ENCODE measurements at places on chromosomes 12 and 14. TPM values are rescaled to one million over a fixed set of nuclear protein-coding genes. Genes with fewer than 3 reads are reported as not detected.

- DNase-seq = no peak
- no peaks in the 10 kb centered on the region for H3K4me1 ChIP-seq
Observed at GRCh38 chr12:122788387-122788786, 14.0 kb downstream of the CCDC62 start.

DNA sequence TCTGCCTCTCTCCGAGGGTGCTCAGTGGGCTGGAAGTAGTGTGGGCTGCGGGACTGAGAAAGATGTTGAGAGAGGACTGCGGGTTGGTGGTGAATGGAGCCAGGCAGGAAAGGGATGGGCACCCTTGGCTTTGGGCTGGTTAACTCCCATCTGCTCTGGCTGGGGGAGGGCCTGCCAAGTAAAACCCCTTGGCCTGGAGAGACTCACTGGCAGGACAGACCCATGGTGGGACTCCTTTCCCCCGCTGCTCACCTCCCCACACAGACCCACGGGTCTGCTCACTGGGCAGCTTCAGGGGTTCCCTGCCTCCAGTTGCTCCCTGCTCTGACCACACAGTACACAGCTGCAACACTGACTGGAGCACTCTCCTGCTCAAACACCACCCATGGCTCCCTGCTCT, 54.1 kb downstream of the KRT80 start:
- no peak overlapping the region for H3K4me3 ChIP-seq
- H3K27ac ChIP-seq = no peak overlapping the region

DNA sequence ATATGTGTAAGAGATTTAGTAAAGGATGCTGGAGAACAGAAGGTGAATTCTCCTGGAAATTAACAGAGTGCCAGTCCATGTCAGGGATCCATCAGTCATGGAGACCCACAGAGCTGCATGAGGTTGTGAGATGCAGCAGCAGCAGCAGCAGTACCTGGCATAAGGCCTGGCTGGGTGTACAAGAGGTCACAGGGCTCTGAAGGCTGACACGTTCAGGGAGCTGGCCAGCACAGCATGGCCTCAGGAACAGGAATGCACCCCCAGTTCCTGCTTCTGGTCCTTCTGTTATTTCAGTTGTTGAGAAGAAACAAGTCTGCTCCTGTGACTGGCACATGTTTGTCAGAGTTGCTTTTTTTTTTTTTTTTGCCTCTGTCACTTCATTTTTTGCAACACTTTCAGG, 210.8 kb downstream of the CNTN1 start:
- H3K36me3 ChIP-seq = no peaks in the 10 kb centered on the region
- DNase-seq = no peak
- H3K27me3 ChIP-seq = no peaks in the 10 kb centered on the region

DNA sequence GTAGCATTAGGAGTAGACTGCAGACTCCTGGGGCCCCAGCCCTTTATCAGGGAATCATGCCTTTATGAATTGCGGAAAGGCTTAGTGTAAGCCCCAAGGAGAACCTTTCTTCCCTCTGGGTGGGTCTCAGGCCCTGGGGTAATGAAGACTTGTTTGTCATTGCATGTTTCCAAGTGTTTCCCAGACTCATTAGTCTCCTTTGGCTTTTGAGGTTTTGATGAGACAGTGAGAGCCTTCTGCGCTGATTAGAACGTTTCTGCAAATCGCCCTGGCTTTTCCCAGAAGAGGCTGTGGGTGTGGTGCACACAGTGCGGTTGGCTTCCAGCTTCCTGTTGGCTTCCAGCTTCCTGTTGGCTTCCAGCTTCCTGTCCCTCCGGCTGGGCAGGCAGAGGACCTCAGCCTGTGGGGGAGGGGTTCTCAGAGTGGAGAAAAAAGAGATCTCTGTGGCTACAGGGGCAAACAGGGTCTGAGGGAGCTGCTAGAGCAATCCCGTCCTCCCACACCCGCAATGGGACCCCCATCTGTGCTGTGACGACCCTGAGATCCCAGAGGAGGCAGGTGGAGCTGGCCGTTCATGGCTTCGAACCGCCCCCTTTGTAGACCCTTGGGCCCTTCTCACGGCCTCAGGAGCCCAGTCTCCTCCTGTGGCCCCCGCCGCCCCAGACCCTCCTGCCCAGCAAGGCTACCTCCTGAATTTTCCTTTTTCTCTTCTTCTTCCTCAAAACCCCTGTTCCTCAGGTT, 42.1 kb downstream of the GPR68 start:
- H3K27me3 ChIP-seq = no peaks in the 10 kb centered on the region
- peaks cover 43% of the 10 kb centered on the region for H3K36me3 ChIP-seq
- peak overlapping the region; percentile 57 for H3K27ac ChIP-seq
- H3K4me1 ChIP-seq = peaks cover 10% of the 10 kb centered on the region
- H3K4me3 ChIP-seq = no peak overlapping the region

- DNase-seq = peak; percentile 10
- H3K27ac ChIP-seq = no peak overlapping the region
- no peaks in the 10 kb centered on the region for H3K36me3 ChIP-seq
- no peaks in the 10 kb centered on the region for H3K27me3 ChIP-seq
- no peaks in the 10 kb centered on the region for H3K4me1 ChIP-seq
- H3K4me3 ChIP-seq = no peak overlapping the region
Observed at GRCh38 chr12:100554608-100555077, 18.8 kb upstream of the GAS2L3 start.

GRCh38 chr14:63727231-63727735, 582 bp downstream of the SGPP1 start:
- H3K27ac ChIP-seq = peak overlapping the region; percentile 68
- peak; percentile 1 for DNase-seq
- no peaks in the 10 kb centered on the region for H3K36me3 ChIP-seq
- no peaks in the 10 kb centered on the region for H3K27me3 ChIP-seq

DNA sequence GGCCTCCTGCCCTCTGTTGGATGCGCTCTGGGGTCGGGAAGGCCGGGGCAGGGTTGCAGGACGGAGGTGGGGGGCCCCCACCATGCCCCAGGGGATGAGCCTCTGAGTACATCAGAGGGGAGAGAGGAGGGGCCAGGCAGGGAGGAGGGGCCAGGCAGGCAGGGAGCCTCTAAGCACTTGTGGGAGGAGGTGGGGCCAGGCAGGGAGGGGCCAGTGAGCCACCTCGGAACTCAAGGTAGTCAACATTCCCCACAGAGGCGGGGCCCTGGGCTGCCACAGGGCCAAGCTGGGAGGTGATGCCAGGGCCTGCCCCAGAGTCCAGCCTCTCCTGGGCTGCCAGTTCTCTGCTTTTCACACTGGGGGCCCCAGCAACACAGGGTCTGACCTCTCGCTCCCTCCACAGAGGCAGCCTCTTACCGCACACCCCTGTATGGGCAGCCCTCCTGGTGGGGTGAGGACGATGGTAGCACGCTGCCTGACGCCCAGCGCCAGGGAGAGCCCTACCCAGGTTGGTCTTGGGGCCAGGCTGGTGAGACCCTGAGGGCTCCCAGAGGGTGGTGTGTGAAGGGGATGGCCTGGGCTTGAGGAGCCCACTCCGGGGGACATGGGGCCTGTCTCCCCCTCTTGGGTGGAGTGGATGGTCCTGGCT, 17.4 kb downstream of the CEP170B start:
- no peaks in the 10 kb centered on the region for H3K27me3 ChIP-seq
- no peak overlapping the region for H3K4me3 ChIP-seq
- no peak overlapping the region for H3K27ac ChIP-seq
- DNase-seq = no peak

GRCh38 chr12:114703060-114703493, 19.1 kb upstream of the TBX3 start:
- peaks cover 4% of the 10 kb centered on the region for H3K27me3 ChIP-seq
- no peak overlapping the region for H3K27ac ChIP-seq
- H3K36me3 ChIP-seq = no peaks in the 10 kb centered on the region
- H3K4me3 ChIP-seq = no peak overlapping the region

The HOXC11 gene
- polyA plus RNA-seq = not detected
